Panc1 (cell line): ENCODE measurements at places on chromosomes 6 and 20.

DNA sequence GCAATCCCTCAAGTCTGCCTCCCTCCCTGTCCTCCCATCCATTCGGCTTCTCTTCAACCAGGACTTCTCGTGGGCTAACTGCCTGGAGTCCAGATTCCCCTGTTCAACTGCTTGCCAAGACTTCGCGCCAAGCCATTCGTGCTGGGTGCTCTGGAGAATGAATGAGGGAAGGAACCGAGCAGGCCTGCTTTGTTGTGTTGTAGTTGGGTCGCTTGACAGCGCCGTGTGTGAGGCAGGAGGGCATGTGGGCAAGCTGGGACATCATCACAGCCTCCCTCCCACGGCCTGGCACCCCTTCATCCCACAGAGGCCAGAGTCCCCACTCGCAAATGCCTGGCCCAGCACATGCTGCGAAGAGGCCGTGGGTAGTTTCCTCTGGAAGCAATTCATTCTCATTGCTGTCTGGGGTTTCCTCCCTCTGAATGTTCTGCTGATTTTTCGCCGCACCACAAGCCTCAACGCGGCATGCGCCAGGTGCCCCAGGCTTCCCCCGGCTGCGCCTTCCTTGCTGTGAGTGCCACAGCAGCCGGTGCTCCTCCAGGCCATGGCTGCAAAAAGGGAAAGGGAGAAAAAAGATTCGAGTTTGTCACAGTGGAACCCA, 336.0 kb downstream of the QKI start:
- DNase-seq = no peak

DNA sequence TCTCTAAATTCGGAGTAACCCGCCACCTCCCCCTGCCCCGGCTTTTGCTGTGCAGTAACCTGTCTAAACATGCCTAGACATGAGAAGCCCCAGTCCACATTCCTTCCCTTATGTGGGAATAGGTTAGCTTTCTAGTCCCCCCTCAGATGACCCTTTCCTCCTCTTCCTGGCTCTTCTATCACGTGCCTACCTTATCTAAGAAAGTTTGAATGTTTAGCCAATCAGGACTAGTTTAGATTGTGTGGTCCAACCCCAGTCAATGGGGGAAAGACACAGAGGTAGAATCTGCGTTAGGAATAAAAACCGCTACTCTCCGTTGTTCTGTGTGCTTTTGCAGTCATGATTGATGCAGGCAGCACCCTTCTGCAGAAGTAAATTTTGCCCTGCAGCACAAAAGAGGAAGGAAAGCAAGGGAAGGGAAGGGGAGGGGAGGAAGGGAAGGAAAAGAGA, 69.0 kb upstream of the CD93 start:
- no peak for DNase-seq

DNA sequence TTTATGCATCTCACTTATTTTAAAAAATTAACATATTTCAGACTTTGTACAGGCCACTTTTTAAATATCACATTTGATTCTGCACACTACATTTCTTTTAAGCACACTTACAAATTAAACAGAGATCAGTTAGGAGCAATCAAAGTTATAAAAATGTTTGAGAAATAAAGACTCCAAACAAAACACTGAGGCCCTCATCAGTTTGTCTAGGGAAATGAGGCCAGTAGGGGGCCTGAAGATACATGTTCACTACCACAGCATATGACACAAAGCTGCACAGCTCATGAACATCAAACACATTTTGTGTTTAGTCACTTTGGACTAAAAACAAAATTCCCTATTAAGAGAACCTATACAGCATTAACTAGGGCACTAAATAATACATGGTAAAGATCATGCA, 180.5 kb downstream of the PDE7B start:
- DNase-seq = no peak

- no peak for DNase-seq
Observed at GRCh38 chr6:151285122-151285521, 45.4 kb downstream of the AKAP12 start.

GRCh38 chr6:152572338-152573088, 64.6 kb downstream of the SYNE1 start:
- DNase-seq = no peak
